ENCODE measurements at places on chromosomes 2 and 18.

DNA sequence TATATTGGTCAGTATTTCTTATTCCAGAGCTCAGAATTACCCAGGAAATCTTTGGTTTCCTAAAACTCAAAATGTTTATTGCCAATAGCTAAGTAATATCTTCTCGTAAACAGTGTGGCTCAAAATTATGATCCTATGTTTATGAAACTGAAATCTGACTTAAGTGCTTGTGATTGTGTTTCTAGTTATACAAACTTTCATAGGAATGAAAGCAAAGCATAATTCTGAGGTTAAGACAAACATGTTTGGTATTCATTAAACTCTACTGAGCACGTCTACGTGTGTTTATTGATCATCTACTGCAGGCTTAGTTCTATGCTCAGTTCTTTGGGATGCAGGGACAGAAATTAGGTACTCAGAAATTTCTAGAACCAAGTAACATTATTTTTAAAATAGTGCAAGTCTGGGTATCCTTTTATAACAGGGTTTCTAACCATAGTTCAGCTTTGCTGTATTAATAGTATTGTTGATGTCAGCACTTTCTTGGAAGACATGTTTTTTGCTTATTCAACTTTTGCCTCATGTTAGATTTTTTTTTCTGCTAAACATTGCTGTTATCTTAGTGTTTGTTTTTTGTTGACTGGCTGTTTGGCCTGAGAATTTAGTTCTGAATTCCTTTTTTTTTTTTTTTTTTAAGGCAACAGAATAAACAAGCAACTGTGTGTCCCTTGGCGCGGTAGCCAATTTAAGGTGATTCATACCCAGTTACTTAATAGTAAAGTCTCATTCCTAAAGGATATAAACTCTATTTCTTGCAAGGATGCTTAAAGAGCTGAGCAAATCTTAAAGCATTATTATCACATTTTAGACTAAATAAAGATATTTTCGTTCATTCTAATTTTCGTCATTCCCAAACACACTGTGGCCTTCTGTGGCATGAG is 31.3 kb downstream of the PTPRM start:
- peak; percentile 78 for DNase-seq

DNA sequence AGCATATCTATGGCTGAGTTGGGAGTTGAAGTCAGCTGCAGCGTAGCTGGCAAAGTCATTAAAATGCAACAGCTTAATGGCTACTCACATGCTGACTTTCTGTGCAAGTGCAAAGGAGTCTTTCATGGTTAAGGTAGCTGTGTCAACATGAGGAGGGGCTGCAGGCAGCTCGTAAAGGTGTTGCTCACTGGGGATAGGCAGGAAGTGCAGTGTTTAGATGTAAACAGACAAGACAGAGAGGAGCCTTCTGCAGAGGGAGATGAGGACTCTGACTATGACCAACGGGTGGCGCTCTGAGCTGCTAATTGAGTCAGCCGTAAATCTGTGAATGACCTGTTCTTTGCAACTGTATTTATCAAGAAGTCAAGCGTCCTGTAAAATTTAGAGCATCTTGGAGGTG is 22.3 kb upstream of the CAVIN2 start:
- peak; percentile 67 for DNase-seq

DNA sequence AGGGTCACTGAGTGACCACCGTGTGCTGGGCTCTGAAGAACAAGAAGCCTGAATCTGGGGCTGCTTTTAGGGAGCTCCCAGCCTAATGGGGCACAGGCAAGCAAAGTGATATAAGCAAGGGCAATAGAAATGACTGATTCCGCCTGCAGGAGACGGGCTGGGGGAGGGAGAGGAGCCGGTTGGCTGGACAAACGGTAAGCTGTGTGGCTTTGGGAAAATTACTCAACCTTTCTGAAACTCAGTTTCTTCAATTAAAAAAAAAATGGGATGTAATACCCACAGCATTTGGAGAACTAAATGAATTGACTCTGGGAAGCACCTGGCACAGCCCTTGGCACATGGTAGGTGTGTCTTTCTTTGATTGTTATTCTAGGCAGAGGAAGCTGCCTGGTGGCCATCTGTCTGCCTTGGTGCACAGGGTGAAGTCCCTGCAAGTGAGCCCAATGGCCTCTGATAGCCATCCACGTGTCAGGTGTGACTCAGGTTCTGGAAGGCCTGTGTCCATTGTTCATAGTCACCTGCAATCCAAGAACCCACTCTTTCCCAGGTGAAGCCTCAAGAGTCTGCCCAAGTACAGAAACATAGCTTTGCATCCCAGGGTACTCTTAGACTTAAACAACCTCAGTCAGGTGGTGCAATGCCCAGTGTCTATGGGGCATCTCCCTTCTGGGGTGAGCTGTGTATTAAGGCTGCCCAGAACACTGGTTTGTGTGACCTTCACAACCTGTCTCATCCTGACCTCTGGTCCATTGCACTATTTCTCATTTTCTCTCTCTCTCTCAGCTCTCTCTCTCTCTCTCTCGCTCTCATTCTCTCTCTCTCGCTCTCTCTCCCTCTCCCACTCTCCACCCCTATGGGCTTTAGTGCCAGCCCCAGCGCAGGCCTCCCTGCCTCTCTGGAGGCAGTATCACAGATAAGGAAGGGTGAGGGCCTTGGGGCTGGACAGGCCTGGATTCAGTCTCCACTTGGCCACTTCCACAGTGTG is 30.0 kb upstream of the NTSR2 start:
- no peak for DNase-seq

GRCh38 chr2:50754514-50754913 is 277.4 kb downstream of the NRXN1 start:
- DNase-seq = no peak

All from iris pigment epithelial cell (primary cell).